ENCODE measurements at places on chromosomes 3 and 15.
A peak's percentile ranks its signal among the peaks of the same experiment; 100 is the strongest.

DNA sequence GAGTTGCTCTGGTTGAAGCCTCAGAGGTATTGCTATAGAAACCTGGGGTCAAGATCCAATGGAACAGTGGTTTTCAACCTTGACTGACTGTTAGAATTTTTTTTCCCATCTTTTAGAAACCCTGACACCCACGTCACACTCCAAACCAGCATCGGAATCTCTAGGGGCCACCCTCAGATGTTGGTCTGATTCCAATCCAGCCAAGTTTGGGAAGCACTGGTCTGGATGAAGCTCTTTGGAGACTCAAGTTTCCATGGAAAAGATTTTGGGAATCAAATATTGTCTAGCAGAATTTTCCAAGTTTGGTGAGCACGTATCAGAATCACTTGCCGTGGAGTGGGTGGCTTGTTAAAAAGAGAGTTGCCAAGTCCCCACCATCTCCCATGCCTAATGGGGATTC lies 103.8 kb downstream of the THSD4 start:
- DNase-seq, result no peak

GRCh38 chr3:123168605-123169004 lies 33.1 kb upstream of the SEC22A start:
- no peak for DNase-seq

GRCh38 chr15:62085740-62086139 lies 19.0 kb downstream of the C2CD4A start:
- no peak for DNase-seq

- DNase-seq, result no peak
These were observed 143.6 kb downstream of the PGPEP1L start for GRCh38 chr15:98863983-98864382.

DNA sequence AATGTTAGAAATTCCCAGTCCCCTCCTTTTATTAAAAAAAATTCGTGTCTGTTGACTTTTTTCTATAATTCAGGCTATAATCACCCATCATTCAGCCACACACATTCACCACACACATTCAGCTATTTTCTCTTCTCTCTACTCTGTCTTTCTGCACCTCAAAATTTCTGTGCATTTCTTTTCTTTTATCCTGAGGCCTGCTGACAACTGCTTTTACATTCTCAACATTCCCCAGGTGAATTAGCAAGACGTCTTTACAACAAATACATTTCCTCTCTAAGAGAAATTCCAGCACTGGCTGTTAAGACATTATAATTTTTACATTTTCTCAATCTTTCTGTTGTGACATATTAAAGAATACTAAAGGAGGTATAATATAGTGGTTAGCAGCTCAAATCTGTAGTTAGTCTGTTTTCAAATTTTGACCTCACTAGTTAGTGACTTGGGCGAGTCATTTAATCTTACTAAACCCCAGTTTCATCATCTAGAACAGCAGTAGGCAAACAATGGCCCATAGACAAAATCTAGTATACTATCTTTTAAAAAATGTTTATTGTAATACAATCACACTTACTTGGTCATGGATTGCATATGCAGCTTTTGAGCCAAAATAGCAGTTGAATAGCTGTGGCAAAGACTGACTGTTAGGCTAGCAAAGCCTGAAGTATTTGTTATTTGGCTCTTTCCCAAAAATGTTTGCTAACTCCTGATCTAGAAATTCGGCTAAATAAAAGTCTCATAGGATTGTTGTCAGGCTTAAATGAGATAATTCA lies 350.7 kb downstream of the NSUN3 start:
- no peak for DNase-seq

- no peak for DNase-seq
These were observed 4.2 kb upstream of the FAM131A start for GRCh38 chr3:184333190-184333589.

DNA sequence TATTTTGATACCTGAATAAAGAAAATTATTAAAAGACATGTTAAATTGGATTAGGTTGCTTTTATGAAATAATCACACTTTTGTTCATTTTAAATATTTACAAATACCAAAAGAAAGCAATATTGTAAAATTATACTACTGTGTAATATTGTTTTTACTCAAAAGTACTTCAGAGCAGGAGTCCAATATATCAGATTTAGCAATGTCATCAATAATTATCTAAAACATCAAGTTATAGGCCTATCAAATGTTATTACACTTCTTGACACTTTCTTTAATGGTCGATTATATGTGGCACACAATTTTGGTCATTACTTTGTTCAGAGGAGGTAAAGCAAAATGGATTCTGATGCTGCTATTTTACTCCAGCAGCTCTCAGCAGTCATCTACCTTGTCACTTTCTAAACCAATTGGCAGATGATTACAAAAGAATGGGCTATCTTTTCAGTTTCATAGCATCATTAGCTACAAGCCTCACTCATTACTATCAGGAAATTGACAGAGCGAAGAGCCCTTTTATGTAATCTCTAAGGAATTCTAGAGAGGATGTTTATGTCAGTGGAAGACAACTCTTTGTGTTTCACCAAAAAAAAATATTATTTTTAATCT lies 318.6 kb downstream of the PLOD2 start:
- DNase-seq, result no peak

DNA sequence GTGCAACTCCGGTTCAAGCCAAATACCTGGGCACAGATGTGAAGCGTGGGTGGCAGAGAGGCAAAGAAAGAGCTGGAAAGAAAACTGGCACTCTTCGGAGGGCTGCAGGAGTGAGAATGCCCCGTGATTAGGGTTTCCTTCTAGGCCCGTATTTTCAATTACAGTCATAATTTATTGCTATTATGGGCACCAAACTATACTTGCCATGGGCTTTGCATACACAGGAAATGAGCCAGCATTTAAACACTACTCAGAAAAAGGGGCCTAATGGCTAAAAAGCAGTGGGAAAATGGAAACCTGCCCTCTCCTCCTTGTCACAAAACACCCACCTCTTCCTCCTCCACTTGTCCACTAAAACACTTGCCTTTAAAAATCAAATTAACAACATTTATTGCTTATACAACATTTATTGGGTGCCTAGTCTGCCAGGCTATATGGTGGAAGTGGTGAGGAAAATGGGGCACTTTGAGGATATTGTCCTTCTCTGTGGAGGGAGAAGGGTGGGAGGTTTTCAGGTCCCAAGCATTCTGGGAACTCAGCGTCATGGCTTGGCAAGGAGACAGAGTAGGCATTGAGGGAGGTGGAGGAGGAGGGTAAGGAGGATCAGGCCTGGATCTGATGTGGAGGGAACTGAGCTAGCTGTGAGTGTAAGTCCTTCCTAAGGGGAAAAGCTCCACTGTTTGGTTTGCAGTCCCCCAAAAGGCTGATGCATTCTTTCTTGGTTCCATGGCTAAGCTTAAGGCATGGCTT lies 160.9 kb downstream of the SLCO3A1 start:
- no peak for DNase-seq

DNA sequence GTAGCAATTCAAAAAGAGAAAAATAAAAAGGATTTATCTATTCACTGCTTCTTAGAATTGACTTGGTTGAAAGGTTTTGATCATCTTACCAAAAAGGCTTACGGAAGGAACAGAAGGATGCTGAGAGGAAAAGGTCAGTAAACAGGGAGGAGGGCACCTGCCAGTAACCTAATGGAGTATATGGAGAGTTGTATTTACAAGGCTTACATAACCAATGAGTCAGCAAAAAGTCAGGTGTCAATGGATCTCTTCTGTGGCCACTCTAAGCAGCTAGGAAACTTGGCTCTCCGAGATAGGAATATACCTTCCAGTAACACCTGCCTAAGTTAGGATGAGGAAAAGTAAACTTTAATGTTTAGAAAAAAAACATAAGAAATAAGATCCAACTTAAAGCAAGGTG lies 80.5 kb upstream of the PLXND1 start:
- DNase-seq, result no peak

GRCh38 chr3:171228240-171228639 lies 201.7 kb upstream of the SLC2A2 start:
- no peak for DNase-seq

DNA sequence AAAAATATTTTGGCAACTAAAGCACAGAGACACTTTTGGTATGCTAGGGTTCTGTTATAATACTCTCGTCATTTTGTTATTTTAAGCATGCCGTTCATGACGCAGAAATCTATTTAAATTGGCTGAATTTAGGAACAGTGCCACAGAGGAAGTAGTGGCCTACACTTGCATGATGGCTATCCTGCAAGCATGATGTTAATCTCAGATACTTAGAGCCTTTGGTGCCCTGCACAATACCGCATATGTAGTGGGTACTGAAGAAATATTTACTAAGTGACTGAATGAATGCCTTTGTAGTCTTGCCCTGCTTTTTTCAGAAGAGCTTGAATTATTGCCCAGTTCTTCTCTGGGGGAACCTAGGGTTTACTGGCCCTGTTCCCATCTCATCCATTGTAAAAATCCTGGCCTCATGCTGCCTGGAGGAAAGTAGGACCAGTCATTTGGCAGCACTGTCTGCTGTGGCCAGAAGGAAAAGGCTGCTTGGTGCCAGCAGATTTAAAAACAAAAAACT lies 79.0 kb downstream of the SERPINI1 start:
- no peak for DNase-seq

DNA sequence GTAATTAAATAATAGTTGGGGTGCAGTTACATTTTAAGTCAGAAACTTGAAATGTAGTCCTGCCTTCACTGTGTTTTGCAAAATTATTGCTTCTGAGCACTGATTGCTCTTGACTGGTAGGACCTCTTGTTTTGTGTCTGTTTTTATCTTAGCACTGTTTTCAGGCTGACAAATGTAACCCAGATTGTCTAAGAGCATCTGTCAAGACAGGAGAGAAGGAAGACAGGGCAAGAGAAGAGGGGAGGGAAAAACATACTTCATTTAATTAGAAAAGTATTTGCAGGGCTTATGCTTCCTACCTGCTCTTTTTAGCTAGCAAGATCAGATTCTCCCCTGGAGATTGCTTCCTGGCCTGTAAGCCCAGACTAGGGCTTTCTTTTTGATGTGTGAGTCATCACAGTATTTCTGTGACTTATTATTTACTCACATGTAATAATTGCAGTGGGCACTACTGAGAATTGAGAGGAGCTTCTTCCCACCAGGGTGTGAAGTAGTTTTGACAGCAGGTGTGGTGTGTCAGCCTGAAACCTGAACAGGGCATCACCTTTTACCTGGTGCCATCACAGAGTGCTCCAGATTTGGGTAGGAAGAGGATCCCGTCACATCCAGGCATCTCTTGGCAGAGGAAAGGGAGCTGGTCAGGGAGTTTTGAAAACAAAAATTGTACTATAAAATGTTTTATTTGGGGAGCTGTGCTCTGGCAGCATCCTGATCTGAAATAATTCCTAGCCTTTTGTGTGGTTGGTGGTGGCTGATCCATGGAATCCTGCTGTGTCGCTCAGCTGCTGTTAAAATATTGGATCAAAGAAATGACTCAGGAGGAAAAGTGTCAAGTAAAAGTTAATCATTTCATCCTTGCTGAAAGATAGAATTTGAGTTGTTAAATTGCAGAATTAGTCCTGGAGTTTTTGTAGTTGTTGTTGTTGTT lies 98.2 kb downstream of the TMEM108 start:
- no peak for DNase-seq

DNA sequence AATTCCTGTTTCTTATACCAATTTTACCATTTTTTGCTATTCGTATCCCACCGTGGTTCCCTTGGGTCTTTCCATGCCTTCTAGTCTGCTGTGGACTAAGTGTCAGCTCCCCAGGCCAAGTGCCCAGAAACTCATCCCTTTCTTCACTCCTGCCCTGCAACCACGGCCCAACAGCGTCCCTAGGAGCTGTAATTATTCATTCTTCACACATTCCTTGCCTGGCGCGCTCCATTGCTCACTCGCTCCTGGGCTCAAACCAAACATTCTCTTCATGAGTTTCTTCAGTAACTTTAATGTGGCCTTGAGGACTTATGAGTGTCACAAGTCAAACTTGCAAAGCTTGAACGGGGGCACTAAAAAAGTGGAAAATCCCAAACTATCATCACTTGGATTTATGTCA lies 15.7 kb downstream of the GABRB3 start:
- no peak for DNase-seq

GRCh38 chr3:72306800-72307341 lies 521.9 kb upstream of the PROK2 start:
- peak; percentile 8 for DNase-seq

DNA sequence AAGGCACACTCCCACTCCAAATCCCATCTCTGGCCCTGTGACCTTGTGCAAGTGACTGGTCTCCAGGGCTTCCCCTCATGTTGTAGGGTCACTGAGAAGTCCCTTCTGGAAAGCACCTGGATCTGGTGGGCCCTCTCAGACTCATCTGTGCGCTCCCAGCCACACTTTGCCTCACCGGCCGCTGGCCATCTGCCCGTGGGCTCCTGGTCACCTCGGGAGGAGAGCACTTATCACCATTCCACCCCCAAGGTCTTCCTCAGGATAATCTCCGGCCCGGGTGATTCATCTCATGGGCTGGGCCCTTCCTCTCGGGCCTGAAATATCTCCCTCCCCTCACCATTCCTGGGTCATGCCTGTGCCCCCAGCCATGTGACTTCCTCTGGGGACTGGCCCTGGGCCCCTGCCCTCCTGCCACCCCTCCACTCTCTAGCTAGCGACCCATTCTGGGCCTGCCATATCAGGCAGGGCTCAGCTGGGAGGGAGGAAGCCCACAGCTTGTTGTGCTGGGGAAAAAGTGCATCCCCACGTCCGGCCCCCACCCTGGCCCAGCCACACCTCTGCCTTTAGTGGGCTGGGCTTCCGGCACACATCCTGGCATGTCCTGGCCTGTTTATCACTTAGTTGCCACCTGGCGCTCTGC lies 10.6 kb upstream of the WNT7A start:
- no peak for DNase-seq

DNA sequence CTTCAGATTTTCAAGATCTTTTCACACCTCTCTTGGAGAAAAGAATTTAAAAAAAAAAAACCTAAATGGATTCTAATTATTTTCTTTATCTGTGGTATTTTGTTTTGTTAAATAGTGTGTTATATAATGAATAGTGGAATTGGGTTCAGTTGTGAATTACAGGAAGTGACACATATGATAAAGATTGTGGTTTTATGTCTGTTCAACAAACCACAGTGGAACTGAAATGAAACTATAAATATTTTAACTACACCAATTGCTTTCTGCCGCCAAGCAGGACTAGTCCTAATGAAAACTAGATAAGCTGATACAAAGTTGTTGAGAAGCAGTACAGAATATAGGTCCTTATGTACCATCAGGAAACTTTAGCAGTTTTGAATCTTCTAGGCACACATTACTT lies 121.6 kb downstream of the UBE2E2 start:
- DNase-seq, result no peak

GRCh38 chr3:140917772-140918171 lies 23.9 kb upstream of the SLC25A36 start:
- DNase-seq, result peak; percentile 40

Data from NCI-H526 treated with DMSO at 0.1 percent for 48 hours (cell line).